ENCODE measurements at places on chromosomes 13 and 19.

DNA sequence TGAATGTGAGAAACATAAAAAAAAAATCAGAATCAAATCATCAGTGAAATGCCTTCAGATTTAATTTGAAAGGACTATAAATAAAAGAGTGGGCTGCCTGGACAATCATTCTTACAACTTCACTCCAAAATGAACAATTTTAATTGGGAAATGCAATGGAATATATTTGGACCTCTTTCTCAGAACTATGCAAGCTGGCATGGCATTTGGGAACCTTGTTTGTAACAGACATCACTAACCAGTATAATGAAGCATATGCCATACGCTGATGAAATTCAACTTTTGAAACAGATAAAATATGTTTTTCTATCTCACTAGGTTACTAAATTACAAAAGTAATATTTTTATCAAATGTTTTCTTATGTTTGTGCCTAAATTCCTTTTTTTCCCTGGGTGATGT lies 64.2 kb upstream of the FAM216B start:
- no peak for DNase-seq

DNA sequence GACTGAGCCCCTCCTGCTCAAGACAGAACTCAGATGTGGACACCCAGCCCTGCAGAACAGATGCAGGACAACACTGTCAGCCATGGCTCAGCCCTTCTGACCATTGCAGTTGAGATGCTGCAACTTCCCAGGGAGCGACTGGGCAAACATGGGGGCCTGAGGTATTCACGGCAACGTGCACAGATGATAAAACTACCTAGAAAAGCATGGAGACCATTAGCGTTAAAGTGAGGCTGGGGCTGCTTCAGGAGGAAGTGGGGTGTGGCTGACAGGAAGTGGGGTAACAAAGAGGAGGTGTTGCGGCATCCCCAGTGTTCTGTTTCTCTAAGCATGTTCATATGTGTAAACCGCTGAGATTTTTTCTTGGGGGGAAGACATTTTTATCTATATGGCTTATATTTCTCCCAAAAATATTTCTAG lies 1.3 kb upstream of the SIGLEC9 start:
- DNase-seq: no peak

GRCh38 chr13:51097353-51098043 lies 13.6 kb downstream of the C13orf42 start:
- DNase-seq: no peak

DNA sequence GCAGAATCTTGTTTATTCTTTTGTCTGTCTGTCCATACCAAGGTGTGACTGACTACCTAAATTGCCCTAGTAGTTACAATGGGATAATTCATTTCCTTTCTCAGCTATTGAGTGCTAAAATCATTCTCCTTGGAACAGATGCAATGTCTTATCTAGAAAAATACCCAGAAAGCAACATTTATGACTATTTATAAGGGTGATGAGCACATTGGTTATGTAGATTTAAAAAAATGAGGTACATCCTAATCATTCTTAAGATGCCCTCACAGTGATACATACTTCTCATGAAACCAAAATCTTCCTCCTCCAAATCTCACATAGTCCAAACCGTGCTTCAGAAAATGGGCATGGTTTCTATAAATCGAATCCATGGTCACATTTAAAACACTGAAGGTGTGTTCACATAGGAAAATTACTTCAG lies 11.6 kb upstream of the UBE2L5 start:
- no peak for DNase-seq

DNA sequence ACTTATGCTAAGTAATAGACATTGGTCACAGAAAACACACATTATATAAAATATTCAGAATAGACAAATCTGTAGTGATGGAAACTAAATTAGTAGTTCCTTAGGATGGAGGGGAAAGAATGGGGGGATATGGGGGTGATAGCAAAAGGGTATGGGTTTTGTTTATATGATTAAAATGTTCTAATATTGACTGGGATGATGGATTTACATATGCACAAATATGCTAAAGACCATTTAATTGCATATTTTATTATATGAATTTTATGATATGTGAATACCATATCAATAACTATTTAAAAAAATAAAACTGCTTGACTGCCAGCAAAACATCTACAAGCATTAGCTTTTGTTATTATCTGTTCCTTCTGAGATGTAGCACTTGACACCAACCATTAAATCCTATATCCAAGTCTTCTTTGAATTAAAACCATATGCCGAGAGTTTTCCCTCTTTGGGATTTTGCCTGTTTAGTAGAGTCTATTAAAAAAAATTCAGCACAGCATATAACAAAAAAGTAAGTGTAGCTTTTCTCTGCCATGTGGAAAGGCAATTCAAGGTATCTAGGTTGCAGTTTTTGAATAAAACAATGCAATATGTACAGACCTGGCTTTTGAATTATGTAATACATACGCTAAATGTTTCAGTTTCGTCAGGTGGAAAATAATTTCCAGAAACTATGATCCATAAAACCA lies 2584.1 kb upstream of the PCDH20 start:
- no peak for DNase-seq

GRCh38 chr13:62035981-62036380 lies 620.3 kb upstream of the PCDH20 start:
- no peak for DNase-seq

- no peak for DNase-seq
Measured at GRCh38 chr13:51747438-51748434, 56.2 kb downstream of the DHRS12 start.

DNA sequence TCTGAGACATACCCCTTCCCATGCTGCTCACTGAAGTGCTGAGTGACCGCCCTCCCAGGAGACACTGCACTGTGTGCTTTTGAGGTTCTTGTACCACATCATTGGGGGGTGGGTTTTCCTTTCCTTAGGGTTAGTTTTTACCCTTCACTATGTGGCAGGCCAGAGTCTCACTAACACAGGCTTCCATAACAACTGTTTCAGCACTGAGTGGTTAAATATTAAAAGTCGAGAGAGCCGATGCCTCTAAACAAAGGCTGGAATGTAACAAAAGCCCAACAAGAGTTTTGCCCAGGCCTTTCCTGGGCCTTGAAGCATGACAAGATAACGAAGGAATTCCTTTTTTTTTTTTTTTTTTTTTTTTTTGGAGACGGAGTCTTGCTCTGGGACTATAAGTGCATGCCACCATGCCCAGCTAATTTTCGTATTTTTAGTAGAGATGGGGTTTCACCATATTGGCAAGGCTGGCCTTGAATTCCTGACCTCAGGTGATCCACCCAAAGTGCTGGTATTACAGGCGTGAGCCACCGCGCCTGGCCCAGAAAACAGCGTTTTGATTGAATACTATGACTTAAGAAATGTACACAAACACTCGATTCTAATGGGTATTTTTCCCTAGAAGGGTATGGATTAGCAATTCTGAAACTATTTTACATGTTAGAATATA lies 46.5 kb downstream of the ZNF823 start:
- DNase-seq: no peak

GRCh38 chr13:56986121-56986520 lies 154.6 kb upstream of the PRR20A start:
- no peak for DNase-seq

GRCh38 chr19:34480971-34481841 lies at the start of gene WTIP:
WTIP (plus strand) TSS chr19:34481758; CDS start chr19:34481975, 217 bp downstream.
- no peak for DNase-seq

DNA sequence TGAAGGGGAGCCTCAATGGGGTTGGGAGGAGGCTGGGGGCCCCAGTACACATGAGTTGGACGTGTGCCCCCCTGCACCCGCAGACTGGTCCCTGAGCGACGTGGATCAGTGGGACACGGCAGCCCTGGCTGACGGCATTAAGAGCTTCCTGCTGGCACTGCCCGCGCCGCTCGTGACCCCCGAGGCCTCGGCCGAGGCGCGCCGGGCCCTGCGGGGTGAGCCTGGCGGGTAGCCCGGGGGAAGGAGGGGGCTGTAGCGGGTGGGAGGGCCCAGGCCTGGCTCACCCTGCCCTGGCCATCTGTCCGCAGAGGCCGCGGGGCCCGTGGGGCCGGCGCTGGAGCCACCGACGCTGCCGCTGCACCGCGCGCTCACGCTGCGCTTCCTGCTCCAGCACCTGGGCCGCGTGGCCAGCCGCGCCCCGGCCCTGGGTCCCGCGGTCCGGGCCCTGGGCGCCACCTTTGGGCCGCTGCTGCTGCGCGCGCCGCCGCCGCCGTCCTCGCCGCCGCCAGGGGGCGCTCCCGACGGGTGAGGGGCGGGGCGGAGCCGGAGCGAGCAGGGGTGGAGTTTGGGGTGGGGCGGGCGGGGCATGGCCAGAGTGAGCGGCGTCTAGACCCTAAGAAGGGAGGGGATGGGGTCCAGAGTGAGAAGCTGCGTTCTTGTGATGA lies 8.1 kb downstream of the PIK3R2 start:
- peak; percentile 82 for DNase-seq

DNA sequence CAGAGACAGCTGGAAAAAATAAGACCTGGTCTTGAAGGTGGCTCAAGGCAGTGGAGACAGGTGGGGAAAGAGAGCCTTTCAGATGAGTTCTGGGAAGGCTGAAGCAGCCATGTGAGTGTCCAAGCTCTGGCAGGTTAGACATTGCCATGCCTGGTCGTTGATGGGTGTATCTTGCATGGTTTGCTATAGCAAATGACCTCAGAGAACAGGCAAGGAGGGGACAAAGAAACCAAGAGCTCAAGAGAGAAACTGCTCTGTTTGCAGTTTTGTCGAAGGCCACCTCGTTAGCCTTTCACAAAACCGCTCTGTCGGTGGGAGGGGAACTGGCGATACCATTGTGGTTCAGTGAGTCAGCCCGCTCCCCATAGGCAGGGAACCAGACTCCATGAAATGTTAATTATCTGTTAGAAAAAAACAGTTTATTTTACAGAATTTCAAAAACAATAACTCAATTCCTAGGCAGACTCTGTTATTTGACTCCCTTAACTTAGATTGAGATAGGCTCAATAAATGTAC lies 82.8 kb upstream of the ARGLU1 start:
- no peak for DNase-seq

GRCh38 chr13:100620792-100621191 lies 32.2 kb upstream of the GGACT start:
- DNase-seq: no peak

- DNase-seq: peak; percentile 61
Measured at GRCh38 chr19:47471733-47472457, at the start of gene SLC8A2. SLC8A2 (minus strand) TSS chr19:47471893; CDS start chr19:47466403, 5,490 bp downstream.

- DNase-seq: no peak
Measured at GRCh38 chr13:99143904-99144303, 56.8 kb upstream of the UBAC2 start.

DNA sequence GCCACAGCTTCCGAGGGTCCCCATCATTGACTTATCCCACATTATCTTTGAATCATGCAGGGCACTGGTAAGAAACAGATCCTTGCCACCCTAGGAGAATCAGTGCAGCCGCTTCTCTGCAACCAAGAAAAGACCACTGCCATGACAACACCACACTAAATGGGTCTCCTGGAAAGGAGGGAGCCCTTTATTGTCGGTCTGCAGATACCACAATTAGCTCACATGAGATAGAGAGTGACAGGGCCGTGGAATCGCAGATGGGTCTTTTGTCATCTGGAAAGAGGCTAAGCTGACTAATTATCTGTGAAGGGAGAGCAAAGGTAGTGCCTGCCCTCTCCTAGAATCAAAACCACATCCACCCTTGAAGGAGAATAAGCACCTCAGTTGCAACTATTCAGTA lies 178.3 kb upstream of the MYO16 start:
- DNase-seq: no peak

- no peak for DNase-seq
Measured at GRCh38 chr13:112828082-112828699, 138.4 kb downstream of the ATP11A start.

GRCh38 chr13:93398167-93399035 lies 171.8 kb downstream of the GPC6 start:
- DNase-seq: no peak

GRCh38 chr13:49097374-49097773 lies 121.7 kb downstream of the FNDC3A start:
- DNase-seq: no peak

DNA sequence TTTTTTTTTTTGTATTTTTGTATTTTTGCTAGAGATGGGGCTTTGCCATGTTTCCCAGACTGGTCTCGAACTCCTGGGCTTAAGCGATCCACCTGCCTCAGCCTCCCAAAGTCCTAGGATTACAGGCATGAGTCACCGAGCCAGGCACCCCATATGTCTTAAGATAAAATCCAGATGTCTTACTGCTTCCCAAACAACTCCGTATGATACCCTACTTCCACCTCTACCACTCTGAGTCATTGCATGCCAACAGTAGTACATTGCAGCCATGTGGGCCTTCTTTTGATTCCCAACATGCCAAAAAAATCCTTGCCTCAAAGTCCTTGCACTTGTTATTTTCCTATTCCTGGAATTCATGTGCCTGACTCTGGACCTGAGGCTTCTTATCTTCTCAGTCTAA lies 799.2 kb downstream of the GPC5 start:
- no peak for DNase-seq

GRCh38 chr13:85405316-85405897 lies 393.8 kb downstream of the SLITRK6 start:
- no peak for DNase-seq

GRCh38 chr19:38699027-38699346 lies 45.3 kb downstream of the CAPN12 start:
- DNase-seq: no peak

DNA sequence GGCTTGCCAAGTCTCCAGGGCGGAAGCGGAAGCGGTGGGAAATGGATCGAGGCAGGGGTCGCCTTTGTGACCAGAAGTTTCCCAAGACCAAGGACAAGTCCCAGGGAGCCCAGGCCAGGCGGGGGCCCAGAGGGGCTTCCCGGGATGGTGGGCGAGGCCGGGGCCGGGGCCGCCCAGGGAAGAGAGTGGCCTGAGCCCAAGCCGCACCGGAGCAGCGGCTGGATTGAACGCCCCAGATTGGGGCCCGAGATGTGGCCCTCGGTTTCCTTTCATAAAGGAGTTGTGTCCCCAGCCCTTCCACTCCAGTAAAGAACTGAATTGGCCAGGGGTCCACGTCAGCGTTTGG lies 548 bp upstream of the P2RY11 start:
- DNase-seq: no peak

DNA sequence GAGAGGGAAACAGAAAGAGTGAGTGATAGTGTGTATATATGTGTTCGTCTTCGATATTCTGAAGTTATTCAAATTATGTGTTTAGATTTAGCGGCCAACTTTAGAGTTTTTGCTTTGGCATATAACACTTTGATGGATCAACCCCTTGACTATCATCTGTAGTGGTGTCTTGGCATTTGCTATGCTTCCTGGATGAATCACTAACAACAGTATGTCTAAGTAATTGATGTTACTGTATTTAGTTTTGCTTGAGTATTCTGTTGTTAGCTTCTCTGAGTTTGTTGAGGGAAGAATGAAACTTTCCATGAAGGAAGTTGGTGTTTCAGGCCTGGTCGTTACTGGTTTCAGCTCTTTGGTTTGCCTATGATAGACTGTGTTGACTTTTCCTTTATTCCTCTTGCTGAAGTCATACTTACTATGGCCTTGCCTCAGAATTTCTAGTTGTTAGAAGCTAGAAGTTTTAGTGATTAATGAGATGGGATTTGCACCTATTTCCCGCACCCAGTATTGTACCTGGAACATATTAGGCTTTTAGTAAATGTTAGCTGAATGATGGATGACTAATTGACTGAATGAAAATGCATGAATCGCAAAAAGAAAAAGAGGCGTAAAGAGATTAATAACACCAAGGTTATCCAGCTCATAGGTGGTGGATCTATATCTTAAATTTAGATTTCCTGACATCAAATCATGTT lies 20.7 kb downstream of the NDFIP2 start:
- no peak for DNase-seq

GRCh38 chr19:16367261-16367683 lies 42.6 kb downstream of the KLF2 start:
- DNase-seq: no peak

- DNase-seq: no peak
Measured at GRCh38 chr13:35712907-35713761, 236.6 kb upstream of the MAB21L1 start.

GRCh38 chr13:31192306-31192705 lies 7.5 kb upstream of the B3GLCT start:
- DNase-seq: no peak

Measured in stimulated activated CD4-positive, alpha-beta T cell treated with anti-CD3 and anti-CD28 coated beads, Interleukin-4, amount 100 ng/mL, for 1 hour (primary cell).